Activated CD4-positive, alpha-beta T cell treated with anti-CD3 and anti-CD28 coated beads, Interleukin-2, amount 10 ng/mL, durations not matched to agents 7 days and 5 days (primary cell): ENCODE measurements at places on chromosomes 13 and 19. TPM values are rescaled to one million over a fixed set of nuclear protein-coding genes. Genes with fewer than 3 reads are reported as not detected.

IGFL1 gene
- not detected for total RNA-seq

GRCh38 chr19:40744554-40745401 is 5.5 kb downstream of the ACTMAP start:
- DNase-seq: peak; percentile 18
- no peaks in the 10 kb centered on the region for H3K27me3 ChIP-seq
- peaks cover 10% of the 10 kb centered on the region for H3K36me3 ChIP-seq

DNA sequence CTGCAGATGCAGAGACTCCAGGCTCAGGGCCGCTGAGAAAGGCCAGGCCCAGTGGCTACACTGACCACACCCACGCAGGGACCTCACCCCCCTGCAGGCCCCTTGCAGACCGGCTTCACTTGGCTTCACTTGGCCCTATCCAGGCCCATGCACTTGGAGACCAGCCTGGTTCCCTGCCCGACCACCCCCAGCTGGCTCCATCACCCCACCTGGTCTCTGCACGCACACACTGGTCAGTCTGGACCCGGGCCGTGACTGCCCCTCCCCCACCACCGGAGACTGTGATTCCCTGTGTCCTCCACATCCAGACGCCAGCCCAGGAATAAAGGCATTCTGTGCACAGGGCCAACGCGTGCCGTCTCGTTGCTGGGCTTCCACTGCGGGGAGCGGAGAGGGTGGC is 4.9 kb upstream of the EBI3 start:
- H3K4me1 ChIP-seq: no peaks in the 10 kb centered on the region
- H3K27ac ChIP-seq: no peak overlapping the region
- no peaks in the 10 kb centered on the region for H3K36me3 ChIP-seq
- H3K27me3 ChIP-seq: peaks cover 2% of the 10 kb centered on the region

DNA sequence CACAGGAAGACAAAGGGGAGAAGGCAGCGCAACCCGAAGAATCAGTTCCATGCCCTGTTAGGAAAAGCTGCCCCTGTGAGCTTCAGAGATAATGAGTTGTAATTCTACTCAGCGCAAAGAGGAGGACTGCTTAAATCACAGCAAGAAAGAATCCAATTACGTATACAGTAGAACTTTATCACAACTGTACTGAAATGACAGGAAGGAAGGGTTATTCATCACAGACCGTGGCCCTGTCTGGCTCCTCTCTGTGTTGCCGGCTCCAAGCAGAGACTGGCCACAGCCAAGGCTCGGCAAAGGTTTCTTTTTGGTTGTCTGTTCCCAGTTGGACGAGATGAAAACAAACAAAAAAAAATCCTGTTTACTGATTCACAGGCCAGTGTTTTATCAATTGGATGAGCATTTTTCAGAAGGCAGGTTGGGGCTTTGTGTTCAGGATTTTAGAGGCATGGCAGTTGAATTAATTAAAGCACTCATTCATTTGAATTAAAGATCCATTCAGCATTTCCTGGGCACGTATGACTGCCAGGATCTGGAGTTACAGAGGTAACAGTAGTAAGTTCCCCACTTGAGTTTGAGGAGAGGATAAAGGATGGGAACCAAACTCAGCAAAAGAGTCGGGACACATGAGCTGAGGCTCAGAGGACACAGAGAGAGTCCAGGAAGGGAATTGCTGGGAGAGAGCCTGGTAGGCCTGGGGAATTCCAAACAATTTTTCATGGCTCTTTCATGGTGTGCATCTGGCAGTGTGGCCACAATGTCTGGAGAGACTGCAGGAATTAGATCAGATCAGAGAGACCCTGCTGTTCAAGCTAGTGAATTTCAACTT is 341.0 kb downstream of the DNAJC15 start:
- H3K4me3 ChIP-seq: no peak overlapping the region
- peaks cover 22% of the 10 kb centered on the region for H3K4me1 ChIP-seq
- no peak for DNase-seq
- H3K27me3 ChIP-seq: no peaks in the 10 kb centered on the region

GRCh38 chr19:45152504-45153338 is 8.1 kb downstream of the NKPD1 start:
- H3K36me3 ChIP-seq: peaks cover 4% of the 10 kb centered on the region
- peak overlapping the region; percentile 80 for H3K27ac ChIP-seq
- DNase-seq: peak; percentile 65
- H3K27me3 ChIP-seq: peaks cover 31% of the 10 kb centered on the region
- H3K4me1 ChIP-seq: peaks cover 26% of the 10 kb centered on the region
- H3K4me3 ChIP-seq: peak overlapping the region; percentile 54

GRCh38 chr13:102699504-102699903 is 4.7 kb upstream of the METTL21C start:
- H3K4me1 ChIP-seq: no peaks in the 10 kb centered on the region
- peaks cover 9% of the 10 kb centered on the region for H3K27me3 ChIP-seq
- no peak overlapping the region for H3K4me3 ChIP-seq

- peaks cover 20% of the 10 kb centered on the region for H3K27me3 ChIP-seq
- no peaks in the 10 kb centered on the region for H3K36me3 ChIP-seq
- H3K4me3 ChIP-seq: no peak overlapping the region
- peaks cover 2% of the 10 kb centered on the region for H3K4me1 ChIP-seq
- DNase-seq: no peak
Observed at GRCh38 chr19:35375505-35376307, 4.8 kb downstream of the GPR42 start.

GRCh38 chr13:77391475-77391874 is 64.6 kb upstream of the MYCBP2 start:
- no peaks in the 10 kb centered on the region for H3K36me3 ChIP-seq
- no peak overlapping the region for H3K4me3 ChIP-seq
- peaks cover 19% of the 10 kb centered on the region for H3K4me1 ChIP-seq
- H3K27me3 ChIP-seq: no peaks in the 10 kb centered on the region

PLPP2 gene
- total RNA-seq: 0.15 TPM

- H3K4me3 ChIP-seq: no peak overlapping the region
- no peak for DNase-seq
- no peak overlapping the region for H3K27ac ChIP-seq
- no peaks in the 10 kb centered on the region for H3K36me3 ChIP-seq
- H3K27me3 ChIP-seq: no peaks in the 10 kb centered on the region
Observed at GRCh38 chr13:35716729-35717128, 240.2 kb upstream of the MAB21L1 start.

DNA sequence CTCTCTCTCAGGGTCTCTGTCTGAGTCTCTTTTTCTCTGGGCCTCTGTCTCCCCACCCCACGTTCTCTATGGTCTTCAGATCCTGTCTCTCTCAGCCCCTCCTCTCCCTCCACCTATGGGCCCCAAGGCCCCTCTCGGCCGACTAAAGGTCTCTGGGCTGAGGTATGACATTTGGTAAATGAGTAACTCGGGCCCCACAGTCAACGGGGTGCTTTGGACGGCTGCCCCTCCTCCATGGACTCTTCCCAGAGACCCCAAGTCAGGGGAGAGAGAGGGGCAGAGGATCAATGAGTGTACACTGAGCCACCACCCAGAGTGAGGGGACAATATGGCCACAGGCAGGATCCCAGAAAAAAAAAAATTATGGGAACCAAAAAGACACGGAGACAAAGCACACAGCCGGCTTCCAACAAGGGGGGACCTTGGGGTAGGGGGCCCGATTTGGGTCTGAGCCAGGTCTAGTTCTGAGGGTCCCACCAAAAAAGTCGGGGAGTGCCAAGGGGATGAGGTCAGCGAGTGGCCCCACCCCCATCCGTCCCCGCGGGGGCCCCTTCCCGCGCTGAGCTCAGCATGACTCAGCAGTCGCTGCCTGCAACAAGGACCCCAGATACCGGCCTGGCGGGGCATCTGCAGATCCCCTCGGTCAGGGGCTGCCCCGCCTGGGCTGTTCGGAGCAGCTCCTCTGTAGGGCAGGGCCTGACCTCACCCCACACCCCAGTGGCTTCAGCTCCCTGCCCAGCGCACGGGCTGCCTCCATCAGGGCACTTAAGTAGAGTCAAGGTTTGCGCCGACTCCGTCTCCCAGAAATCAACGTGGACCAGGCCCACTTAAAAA is 1.5 kb upstream of the FTL start:
- H3K4me1 ChIP-seq: peaks cover 81% of the 10 kb centered on the region
- DNase-seq: peak; percentile 55
- H3K27ac ChIP-seq: peak overlapping the region; percentile 97
- peaks cover 43% of the 10 kb centered on the region for H3K36me3 ChIP-seq
- no peaks in the 10 kb centered on the region for H3K27me3 ChIP-seq
